AG09319 (cell line): ENCODE measurements at places on chromosomes 11 and 22.

DNA sequence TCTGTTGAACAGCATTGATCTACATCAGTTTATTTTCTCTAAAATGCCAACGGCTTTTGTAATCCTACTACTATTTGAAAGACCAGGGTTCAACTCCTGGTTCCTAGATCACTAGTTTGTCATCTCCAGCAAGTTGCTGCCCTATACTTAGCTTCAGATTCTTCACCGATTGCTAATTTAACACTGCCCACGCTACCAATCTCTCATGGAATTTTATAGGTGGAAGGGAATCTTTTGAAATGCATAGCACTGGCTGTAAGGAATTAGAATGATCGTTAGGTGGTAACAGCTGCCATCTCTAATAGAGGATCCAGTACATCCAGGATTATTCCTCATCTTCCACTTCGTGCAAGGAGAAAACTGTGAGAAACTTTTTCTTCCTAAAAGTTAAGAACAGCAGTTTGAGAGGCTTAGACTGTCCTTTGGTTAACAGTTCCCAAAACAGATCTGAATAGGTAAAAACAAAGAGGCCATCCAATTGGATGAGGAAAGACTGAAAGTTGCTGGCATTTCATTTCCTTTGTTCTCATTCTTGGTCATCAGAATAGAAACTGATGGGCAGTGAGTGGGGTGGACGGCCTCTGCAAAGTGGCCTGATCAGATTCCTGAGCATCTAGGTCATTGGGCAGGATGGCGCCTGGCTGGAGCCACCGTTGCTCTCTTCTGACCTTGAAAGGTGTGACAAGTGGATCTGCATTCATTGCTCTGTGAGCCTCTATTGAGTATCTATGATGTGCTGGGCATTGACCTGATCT is 236.3 kb upstream of the SORL1-AS1 start:
- no peak for DNase-seq

GRCh38 chr11:34633640-34633989 is 12.7 kb downstream of the EHF start:
- no peak for DNase-seq

GRCh38 chr11:45252134-45252856 is 33.8 kb downstream of the SYT13 start:
- DNase-seq = no peak

DNA sequence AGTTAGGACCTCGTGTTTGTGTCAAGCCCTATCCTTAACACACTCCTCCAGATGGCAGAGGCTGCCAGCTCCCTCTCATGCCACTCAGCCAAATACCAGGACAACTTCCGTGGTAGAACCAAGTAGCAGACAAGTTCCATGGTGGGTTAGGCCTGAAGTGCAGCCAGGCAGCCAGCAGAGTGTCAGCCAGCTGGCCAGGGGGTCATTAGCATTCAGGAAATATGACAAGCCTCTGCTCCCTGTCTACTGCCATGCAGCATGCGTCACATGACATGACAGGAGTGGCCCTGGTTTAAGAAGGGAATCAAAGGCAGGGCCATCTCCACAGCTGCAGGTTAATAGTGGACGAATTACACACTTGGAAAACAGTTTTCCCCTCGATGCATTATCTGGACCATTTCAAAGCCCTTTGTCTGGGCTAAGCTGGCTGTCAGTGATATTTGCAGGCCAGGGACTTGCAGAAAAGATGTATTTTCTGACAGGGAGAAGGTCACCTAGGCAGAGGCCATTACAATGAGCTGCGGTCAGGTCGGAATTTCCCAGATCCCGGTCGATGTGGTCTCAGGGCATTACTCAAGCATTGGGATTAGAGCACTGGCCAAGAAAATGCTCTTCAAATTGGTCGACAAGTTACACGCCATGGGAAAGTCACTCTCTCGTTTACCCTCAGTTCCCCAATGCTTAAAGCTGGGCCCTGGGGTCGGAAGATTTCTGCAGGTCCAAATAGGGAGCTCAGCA is 461.7 kb upstream of the CADM1 start:
- DNase-seq = no peak

DNA sequence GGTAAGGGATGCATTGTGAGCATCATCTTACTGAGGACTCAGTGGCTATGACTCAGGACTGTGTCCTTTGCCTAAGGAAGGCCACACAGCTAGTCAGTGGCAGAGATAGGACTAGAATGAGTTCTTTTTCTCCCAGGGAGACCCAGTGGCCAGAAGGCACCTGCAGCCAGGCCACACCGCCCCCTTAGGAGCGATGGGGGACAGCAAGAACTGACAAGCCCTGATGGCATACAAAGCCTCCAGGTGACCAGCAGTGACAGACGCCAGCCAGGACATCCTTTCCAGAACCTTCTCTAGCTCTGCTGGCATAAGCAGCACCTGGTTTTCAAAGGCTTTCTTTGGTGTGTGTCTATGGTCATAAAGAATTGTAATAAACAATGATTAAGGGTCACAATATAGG is 240.1 kb downstream of the ST3GAL4 start:
- no peak for DNase-seq

GRCh38 chr11:61611309-61611708 is 30.4 kb upstream of the SYT7 start:
- DNase-seq = no peak

DNA sequence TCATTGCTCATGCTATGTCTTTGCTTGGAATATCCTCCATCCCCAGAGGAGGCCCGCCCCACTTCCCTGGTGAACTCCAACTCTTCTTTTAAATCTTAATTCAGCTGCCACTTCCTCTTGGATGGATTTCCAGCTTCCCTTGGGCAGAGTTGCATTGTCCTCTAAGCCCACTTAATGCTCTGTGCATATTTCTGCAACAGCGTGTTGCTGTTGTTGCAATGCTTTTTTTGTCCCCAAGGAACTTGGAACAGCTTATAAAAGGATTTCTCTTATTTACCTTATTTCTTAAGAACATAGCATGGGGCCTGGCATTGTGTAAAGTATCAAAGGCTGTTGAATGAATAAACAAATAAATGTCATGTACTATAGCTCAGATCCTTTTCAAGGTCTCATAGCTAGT is 507.4 kb downstream of the METTL15 start:
- DNase-seq = no peak

DNA sequence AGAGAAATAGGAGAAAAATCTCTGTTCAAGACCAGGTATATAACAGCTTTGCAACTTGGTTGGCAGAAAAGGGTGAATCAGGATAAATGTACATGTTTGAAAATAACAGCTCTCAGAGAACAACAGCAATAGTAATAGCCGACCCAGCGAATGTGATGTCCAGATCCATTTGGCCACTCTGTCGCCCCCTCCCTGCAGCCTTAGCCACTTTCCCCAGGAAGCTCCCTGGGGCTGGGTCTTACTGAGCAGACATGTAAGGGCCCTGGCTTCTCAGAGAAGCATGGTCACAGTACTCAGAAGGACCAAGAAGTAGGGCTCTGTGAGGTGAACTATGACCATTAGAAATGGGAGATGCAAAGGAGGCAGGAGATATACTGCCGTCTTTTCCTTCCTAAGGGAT is 154.1 kb upstream of the SNX19 start:
- no peak for DNase-seq

- DNase-seq = no peak
Observed at GRCh38 chr22:46993633-46994032, 231.2 kb downstream of the TBC1D22A start.

DNA sequence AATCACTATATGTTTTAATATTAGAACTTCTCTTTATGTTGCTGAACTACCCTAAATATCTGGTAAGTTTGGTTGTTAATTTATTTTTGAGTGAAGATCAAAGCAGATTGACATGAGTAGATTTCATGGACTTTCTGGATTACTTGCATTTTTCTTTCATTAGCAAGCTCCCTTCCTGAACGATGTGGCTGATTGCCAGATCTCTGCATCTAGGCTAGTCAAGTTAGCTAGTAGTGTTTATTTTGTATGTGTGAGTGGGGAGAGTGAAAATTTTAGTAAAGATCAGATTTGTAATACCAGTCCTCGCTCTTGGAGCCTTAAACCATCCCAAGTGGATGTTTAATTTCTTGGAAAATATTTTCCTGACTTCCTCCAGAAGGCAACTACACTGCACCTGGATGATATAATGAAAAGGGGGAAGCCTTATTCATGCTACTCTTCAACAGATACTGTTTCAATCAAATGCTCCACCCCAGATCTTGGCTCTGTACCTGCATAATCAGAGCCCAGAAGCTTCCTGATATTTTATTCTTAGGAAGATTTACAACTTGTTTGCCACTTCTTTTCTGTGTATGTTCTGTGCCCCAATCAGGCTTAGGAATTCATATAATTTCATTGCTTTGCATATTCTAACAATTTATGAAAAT is 143.2 kb upstream of the GRIA4 start:
- no peak for DNase-seq

DNA sequence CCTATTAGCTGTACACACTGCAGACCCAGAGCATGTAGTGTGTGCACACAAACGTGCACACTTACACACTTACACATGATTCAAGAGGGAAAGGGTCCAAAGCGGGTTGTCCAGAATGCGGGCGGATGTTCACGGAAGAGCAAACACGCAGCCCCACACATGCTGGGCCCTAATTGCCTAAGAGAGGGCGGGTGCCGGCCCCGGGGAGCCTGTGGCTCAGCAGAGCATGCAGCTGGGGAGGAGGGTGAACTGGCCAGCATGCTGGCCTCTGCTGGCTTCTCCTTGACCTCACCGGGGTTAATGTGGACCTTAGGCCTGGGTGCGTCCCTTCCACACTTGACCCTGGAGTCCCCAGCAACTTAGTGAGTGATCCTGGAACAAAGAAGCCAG is 816.3 kb downstream of the BRD1 start:
- no peak for DNase-seq

GRCh38 chr22:43188829-43189545 is 2.1 kb upstream of the TTLL12 start:
- DNase-seq = no peak

- DNase-seq = no peak
Observed at GRCh38 chr11:22884217-22884616, 23.9 kb upstream of the CCDC179 start.
